CD4-positive, alpha-beta T cell (primary cell): ENCODE measurements at places on chromosomes 5 and 9.

- no peak for DNase-seq
These were observed 63.1 kb upstream of the SMARCA2 start for GRCh38 chr9:1952001-1952400.

DNA sequence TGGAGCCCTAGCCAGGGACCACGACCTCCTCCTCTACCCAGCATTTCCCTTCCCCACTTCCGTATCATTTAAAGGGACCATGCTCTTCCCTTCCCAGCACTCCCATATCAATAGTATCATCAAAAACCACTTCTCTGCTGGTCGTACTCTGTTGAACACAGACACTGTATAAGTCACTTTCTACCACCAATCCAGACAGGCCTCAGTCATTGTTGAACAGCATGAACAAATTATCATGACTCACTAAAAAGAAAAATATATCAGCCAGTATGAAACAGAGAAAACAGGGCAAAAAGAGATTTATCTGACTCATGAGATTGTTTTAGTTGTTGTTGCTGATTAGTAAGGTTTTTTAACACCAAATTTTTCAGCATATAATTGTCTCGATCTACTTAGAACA lies 89.8 kb downstream of the CDKN2A start:
- DNase-seq, result no peak

DNA sequence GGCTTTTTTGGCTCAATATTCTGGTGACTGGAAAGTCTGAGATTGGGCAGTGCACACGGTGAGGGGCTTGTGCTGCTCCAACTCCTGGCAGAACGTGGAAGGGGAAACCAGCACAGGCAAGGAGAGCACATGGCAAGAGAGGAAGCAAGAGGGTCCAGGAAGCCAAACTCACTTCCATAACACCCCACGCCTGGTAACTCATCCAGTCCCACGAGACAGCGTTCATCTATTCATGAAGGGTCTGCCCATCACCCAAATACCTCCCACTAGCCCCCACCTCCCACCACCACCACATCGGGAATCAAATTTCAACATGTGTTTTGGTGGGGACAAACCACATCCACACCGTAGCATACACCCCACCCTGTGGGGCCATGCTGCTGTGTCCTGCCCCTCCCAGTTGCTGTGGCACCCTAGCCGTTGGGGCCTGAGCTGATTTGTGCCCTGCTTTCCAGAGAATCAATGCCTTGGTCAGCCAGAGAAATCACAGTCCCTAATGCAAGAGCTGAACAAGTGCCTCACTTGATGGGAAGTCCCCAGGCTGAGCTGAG lies 27.3 kb downstream of the PROP1 start:
- DNase-seq, result no peak

DNA sequence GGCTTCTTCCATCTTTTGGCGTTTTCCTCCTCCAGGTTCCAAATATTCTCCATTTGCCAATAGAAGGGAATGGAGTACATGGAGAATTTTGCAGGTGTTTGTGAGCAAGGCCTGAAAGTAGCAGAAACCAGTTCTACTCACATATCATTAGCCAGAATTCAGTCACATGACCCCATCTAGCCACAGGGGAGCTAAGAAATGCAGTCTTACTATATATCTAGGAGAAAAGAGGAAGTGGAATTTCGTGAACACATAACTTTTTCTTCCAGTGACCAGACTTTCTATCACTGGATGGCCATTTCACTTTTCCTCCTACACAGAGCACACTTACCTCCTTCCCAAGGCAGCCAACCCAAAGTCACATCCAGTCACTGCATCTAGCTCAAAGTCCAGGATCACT lies 55.1 kb downstream of the LOX start:
- DNase-seq, result no peak

GRCh38 chr9:85224729-85225128 lies 517.0 kb downstream of the AGTPBP1 start:
- DNase-seq, result no peak

DNA sequence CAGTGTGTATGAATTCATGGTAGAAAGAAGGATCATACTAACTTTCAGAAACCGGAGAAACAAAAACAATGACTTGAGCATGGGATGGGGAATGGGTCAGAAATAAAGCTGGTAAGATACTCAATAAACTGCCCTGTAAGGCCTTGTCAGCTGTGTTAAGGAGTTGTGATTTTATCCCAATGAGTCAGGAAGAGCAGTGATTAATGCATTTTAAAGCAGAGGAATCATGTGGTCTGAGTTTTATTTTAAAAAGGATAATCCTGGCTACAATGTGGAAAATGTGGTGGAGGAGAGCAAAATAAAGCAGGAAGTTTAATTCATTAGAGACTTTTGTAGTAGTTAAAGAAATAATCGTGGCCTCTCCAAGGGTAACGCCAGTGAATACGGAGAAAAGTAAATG lies 28.7 kb downstream of the DHX29 start:
- no peak for DNase-seq

DNA sequence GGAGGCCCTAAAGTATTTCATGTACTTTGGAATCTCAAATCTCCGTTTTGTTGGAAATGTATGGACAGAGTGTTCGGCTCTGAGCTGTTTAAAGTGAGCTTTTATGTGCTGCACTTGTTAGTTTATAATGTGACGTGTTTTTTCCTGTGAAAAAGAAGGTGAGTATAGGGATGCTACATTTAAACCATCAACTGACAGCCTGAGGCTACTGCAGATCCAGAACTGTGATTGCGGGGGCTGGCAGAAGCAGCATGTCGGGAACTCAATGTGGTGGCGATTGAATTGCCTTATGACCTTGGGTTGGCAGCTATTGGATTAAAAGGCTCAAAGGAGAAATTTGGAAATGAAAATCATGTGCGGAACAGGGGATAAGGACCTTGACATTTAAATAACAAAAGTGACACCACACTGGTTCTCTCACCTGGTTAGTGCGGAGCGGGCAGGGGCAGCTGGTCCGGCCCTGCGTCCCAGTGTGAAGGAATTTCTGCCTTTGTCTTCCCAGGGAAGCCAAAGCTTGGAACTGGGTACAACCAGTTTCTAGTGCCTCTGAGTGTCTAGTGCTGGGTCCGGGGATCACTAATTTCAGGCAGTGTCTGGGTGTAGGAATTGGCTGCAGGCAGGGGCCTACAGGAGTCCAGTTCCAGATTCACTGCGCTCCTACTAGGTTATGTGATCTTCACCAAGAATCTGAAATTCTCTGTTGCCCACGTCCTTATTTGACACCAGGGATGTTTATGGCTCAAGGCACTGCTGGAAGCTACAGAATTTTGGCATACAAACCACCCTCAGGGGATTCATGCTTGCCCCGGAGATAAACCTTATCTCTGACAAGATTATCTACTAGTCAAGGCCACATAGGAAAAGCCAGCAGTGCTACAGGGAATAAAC lies 120.7 kb upstream of the ERCC6L2 start:
- DNase-seq, result no peak

GRCh38 chr5:92525131-92525530 lies 1055.9 kb downstream of the NR2F1-AS1 start:
- DNase-seq, result no peak

- no peak for DNase-seq
These were observed 628.8 kb downstream of the NR2F1-AS1 start for GRCh38 chr5:92952243-92952642.

GRCh38 chr5:38347896-38348295 lies 89.5 kb downstream of the EGFLAM start:
- DNase-seq, result no peak

DNA sequence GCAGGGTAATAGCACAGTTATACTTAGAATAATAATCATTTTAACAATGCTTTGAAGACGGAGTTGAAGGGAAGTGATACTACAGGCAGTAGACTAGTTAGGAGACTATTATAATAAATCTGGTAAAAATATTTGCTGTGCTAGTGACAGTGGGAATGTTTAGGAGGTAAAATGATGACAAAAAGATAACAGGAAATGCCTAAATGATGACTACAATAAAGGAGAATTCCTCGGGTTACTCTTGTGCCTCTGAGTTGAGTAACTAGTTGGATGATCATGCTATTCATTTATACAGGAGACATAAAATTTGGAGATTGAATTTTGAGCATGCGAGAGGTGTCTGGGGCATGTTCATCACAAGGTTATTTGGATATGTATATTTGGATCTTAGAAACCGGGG lies 32.2 kb upstream of the PAM start:
- DNase-seq, result no peak

DNA sequence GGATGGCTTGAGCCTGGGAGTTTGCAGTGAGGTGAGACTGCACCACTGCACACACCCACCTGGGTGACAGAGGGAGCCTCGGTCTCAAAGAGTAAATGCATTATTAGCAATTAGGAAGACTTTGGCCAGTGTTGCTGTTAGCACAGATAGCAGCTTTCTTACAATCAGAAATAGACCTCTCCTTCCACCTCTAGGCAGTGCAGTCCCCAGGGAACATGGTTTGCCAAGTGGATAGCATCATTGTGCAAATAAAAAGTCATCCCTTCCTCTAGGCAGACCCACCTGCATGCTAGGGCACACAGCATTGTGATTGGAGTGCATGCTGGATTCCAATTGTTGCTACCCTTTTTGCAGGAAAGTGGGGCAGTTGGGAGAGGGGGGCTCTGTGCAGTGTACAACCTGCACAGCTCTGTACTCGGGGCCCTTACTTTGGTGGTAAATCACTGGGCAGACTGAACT lies 77.9 kb upstream of the KLF9 start:
- no peak for DNase-seq

DNA sequence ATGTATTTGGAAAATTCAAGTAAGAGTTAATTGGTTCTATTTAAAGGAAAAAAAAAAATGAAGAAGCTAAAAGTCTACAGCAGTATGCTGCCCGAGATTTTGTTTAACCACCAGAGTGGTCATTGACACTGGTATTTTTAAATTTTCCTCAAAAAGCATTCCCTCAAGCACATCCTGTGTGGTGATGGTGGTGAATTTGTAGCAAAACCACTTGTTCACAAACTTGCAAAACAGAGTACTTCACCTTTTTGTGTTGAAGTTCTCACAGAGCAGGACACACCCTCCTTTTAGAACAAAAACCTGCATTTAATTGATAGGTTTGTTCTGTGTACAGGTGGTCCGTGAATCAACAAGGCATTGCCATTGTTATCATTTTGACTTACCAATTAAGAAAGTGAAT lies 374.2 kb downstream of the EFNA5 start:
- DNase-seq, result no peak

GRCh38 chr5:55593115-55593472 lies 58.3 kb upstream of the PLPP1 start:
- DNase-seq, result no peak

DNA sequence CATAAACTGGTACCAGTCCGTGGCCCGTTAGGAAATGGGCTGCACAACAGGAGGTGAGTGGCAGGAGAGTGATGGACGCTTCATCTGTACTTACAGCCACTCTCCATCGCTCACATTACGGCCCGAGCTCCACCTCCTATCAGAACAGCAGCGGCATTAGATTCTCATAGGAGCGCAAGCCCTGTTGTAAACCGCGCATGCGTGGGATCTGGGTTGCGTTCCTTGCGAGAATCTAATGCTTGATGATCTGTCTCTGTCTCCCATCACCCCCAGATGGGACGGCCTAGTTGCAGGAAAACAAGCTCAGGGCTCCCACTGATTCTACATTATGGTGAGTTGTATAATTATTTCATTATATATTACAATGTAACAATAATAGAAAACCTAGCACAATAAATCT lies 480.4 kb downstream of the CCDC171 start:
- no peak for DNase-seq

GRCh38 chr9:107176436-107177151 lies 106.5 kb upstream of the RAD23B start:
- no peak for DNase-seq

DNA sequence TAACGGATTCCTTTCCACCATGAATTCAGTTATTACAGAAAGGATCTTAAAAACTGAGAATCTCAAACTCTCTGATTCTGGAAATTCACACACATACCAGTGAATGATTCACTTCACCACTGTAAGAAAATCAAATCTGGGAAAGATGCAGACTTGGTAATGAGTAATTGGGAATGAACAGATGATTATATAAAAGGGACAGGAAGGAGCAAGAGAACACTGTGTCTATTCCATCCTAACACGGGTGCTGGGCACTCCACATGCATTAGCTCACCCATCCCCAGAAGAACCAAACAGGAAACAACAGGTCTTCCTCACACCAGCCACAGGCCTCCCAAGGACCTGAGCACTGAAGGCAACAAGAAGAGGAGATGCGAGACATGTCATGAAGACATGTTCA lies 74.8 kb upstream of the ZNF622 start:
- DNase-seq, result no peak

- DNase-seq, result no peak
These were observed 89.5 kb downstream of the ICE1 start for GRCh38 chr5:5511904-5512416.

DNA sequence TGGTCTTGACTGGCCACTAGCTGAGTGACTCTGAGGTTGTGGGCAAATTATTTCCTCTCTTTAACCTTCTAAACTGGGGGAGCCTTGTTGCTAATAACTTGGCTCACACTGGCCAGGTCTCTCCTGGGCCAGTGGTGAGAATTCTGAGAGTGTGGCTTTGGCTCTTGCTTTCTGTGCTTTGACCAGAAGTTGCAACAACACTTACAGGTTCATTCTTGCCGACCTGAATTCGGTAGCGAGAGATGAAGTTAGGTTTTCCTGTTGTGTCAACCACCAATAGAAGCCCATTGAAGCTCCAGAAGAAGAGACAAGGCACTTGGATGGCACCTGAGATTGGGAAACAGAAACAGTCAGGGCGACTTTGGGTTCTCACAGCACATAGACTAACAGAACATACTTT lies 19.8 kb downstream of the FAXDC2 start:
- no peak for DNase-seq

GRCh38 chr5:116396476-116397099 lies 178.0 kb downstream of the SEMA6A start:
- DNase-seq, result no peak

DNA sequence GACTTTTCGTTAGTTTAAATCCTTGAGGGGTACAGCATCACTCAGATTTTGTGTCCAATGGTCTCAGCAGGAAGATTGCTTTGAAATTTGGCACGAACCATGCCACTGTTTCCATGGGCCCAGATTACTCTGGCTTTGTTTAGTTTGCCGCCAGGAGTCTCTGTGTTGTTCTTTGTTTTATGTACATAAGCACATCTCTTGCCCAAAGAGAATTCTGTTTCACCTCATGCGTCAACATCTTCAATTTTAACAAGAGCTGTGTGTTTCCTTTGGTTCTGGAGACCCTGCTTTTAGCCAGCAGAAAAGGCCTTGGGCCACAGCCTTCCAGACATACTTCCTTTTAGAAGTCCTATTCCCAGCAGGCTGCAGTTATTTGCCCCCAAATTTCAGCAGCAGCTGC lies 62.4 kb downstream of the TNPO1 start:
- DNase-seq, result no peak

- DNase-seq, result no peak
These were observed 120.6 kb downstream of the ARHGEF28 start for GRCh38 chr5:73746608-73747007.

GRCh38 chr9:76691517-76692313 lies 72.5 kb upstream of the PCA3 start:
- DNase-seq, result no peak

DNA sequence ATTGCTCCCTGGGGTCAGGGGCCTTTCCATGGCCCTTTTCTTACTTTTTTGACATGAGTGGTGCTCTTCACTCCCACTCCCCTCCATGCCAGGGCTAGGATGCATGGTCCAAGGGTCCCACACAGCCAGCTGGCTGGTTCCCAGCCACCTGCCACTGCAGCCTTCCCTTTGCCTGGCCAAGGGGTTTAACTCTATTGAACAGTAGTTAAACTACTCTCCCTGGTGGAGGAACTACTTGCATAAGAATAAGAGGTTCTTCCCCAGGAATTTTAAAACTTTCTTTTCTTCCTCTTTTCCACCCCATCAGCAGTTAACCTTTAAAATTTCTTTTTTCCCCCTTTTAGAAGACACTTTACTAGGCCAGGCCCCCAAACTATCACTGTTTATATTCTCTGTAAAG lies 1532.8 kb upstream of the ACO1 start:
- DNase-seq, result no peak
